Substantia nigra (tissue), 51 donors: ENCODE measurements at places on chromosomes 16 and 17.

GRCh38 chr17:77419095-77419494, 278.3 kb downstream of the SEC14L1 start:
- no peak for DNase-seq

DNA sequence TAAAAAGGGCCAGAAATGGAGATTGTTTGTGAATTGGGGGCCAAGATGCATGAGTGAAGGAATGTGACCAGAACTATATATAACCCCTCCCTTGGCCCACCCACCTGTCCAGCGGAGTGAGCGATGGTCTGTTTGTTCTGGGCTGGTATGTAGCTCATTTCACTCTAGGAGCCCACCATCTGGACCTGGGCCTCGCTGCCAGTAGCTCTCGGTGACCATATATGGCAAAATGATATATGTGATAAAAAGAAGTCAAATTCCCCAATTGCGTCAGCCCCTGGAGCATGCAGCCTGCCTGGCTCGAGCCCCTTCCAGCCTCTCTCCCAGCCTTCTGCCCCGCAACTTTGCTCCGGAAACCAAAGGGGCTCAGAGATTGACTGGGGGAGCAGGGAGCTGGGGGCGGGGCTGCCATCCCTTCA, 47.3 kb downstream of the CCDC42 start:
- DNase-seq = no peak

GRCh38 chr16:14240964-14241363, 169.8 kb downstream of the MRTFB start:
- no peak for DNase-seq

- no peak for DNase-seq
Observed at GRCh38 chr16:12573730-12574383, 229.8 kb downstream of the CPPED1 start.

DNA sequence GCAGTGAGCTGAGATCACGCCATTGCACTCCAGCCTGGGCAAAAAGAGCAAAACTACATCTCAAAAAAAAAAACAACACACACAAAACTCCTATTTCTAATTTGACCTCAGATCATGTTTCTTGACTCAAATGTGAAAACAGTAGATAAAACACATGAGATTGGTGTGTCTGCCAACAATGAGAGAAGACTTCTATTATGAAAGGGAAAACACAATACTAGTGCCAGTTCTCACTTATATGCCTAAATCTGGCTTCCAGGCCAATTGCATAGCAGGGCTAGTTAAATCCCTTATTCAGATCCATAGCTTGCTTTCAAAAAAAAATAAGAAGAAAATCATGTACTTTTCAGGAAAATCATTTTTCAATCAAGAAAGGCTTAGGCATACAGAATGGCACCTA, 39.4 kb downstream of the AP1G1 start:
- DNase-seq = no peak

DNA sequence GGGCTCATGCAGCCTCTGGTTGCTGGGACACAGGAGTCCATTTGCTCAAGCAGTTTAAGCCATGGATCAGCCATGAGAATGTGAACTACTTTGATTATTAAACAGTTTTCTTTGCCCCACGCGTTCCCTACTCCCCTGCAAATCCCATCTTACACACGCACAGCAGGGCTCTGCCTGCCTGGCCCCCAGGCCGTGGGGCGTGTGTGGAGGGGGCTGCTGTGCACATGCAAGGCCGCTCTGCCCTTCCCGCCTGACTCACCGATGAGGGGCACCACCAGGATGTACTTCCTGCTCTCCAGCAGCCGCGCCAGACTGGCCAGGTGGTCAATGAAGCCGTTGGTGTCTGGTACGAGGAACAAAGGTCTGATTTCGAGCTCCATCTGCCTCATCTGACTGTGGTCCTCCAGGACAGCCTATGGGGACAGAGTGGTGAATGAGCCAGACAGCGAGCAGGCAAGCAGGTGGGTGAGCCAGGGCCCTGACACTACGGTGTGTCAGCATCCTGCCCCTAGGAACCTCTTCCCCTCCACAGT, 13.7 kb downstream of the HIC1 start:
- no peak for DNase-seq

- DNase-seq = no peak
Observed at GRCh38 chr17:70254735-70255460, 85.6 kb downstream of the KCNJ2 start.

DNA sequence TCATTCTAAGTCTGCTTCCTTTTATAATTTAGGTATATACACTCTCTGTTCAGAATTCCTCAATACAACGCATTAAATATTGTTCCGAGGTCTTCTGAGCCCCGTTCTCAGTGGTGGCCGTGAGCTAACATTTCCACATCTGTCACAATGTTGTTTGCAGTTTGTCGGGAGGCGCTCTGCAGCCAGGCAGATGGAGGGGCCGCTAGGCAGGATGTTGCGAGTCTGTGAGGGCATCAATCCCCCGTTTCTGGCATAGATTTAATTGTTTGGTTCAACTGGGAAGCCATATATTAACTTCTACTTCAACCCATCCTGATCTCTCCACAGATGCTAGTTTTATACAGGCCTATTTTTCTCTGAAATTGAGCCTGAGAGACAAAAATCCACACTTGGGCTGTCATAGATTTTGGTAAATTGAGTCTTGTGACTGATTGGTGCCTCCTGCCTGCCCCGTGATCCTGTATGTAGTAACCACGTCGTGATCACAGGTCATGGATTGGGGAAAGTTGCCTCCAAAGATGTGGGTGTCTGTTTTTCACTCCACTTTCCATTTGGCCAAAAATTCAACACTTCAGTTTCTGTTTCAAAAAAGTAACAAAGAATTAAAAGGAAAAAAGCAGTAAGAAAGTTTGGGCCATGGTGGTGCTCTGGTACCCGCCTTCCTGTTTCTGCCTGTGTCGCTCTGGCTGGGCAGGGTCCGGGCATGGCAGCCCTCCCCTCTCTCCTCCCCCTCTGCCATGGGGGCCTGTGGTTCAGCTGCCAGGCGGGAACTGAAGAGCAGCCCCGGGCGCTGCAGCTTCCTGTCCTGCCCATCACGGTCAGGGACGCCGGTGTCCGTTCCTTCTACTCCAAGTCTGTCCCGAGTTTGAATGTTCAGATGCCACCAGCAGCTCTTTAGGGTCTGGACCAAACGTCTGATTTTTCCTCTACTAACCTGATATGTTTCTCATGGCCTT, 41.5 kb downstream of the RPTOR start:
- DNase-seq = no peak

- DNase-seq = no peak
Observed at GRCh38 chr16:25896411-25896810, 204.7 kb downstream of the HS3ST4 start.

DNA sequence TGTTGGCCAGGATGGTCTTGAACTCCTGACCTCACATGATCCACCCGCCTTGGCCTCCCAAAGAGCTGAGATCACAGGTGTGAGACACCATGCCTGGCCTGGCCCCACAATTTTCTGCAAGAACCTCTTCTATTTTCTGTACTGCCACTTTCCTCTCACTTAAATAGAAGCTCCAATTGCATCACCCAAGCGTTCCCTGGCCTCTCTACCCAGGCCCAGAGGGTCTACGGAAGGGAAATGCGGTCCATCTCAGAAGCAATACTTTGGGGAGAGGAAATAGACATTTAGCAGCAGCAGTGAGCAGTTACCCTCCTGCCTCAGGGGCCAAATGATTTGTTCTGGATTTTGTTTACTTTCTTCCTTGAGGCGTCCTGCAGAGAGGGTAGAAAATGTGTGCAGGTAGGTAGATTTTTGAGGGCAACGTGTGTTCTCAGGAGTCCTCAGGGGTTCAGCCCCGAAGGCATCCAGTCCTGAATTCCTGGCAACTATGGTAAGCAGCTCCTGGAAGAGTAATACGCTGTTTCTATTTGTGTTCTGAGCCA, 11.0 kb downstream of the SLC6A4 start:
- DNase-seq = no peak

GRCh38 chr16:68076560-68076959, 8.6 kb upstream of the NFATC3 start:
- no peak for DNase-seq

GRCh38 chr17:16926061-16926511, 45.8 kb downstream of the TNFRSF13B start:
- no peak for DNase-seq

- no peak for DNase-seq
Observed at GRCh38 chr16:46836534-46837530, 5.9 kb upstream of the C16orf87 start.

DNA sequence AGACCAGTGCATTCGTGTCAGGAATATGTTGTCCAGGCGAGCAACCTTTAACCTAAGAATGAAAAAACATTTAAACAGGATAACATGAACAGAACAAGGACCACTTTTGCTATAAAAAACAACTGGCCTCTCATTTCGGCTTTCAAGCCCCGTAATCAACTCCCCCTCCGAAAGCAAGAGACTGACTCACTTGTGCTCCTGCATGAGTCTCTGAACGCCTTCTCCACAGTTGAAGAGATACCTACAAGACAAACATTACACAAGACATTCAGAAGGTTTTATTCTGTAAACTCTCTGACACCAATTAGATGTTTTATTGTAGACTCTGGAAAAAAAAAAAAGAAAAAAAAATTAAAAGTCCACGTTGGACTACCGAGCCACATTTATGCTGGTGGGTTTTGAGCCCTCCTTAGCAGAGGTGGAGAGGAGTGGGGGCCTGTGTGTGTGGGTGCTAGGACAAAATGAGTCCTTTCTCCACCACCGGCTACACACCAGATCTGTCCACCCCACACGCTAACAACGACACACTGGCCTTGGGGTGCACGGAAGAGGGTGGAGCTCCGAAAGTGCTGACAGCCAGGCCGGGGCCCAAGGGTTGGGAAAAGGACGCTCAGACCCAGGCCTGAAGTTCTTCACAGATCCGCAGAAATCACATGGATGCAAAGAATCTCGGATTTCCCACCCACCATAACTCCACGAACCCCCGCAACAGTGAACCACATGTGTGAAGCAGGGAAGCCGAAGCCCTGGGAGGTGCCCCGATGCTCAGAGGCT, 759 bp downstream of the ELAC2 start:
- DNase-seq = no peak

- DNase-seq = no peak
Observed at GRCh38 chr17:71331754-71332325, 789.0 kb upstream of the SOX9 start.

GRCh38 chr16:64586781-64587180, 535.1 kb downstream of the CDH11 start:
- DNase-seq = no peak

DNA sequence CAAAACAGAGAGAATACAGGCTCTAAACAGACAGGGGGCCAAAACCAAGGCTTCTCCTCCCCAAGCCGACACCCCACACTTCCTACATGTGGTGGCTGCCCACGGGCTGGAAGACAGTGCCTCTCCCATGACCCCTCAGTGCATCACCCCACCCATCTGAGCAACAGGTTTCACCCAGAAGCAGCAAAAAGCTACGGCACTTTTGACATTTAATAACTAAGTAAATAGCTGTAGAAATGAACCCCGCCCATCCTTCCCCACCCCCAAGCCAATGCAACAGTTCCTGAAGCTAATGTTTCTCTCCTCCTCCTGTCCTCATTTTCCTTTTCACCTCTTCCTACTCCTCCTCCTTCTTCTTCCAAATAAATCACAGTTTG, 9.9 kb upstream of the SOX9 start:
- DNase-seq = no peak

GRCh38 chr17:55314061-55314783, 49.5 kb downstream of the HLF start:
- DNase-seq = no peak

DNA sequence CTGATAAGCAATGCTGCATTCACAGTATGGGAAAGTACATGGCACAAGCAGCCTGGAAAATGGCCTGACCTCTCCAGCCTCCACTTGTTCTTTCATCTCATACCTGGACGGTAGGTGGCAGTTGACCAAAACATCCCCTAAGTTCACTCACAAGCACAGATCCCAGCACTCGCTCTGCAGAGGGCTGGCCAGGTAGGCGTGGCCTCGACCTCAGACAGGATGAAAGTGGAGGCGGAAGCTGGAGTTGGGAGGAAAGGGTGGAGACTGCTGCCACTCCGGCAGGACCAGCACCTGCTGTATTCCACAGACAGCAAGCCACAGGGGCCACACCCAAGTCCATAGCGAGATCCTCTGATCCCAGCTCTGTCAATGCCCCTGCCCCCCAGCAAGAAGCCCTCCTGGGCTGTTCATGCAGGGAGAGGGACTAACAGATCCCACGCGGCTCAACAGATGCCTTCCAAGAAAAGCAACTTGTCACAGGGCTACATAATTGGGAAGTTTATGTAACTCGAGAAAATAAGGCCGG, 31.3 kb downstream of the ZCCHC14 start:
- no peak for DNase-seq

DNA sequence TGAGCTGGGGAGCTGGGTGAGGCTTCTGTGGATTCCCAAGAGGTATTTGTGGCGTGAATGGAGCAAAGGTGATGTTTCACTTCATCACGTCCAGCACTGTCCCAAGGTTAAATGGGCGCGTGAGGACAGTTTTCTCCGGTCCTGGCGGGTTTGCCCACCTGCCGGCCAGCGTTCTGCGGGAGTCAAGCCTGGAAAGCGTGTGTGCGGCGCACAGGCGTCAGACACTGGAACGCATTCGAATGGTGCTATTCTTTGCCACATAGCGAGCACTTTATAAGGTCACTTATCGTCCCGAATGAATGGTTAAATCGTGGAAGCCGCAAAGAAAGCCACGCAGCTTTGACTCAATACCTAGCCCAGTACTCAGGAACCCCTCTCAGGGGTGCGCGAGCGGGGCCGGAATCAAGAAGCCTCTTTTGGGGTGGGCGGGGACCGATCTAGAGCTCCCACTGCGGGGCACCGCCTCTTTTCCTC, 446 bp upstream of the PSMD11 start:
- no peak for DNase-seq

DNA sequence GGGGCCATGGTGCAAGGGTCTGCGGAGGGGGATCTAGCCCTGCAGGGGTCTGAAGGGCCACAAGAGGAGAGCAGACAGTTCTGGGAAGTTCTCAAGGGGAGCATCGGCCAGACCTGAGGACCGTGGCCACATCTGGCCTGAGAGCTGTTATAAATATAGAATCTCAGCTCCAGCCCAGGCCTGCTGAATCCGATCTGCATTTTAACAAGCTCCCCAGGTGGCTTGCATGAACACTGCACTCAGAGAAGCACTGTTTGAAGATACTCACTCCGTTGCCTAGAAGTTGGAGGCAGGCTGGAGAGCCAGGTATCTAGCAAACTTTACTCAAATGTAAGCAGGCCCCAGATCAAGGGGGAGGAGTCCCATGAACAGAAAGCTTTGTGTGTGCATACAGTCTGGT, 61.3 kb downstream of the NKD1 start:
- no peak for DNase-seq
